ENCODE measurements at places on chromosomes 4 and X.
A peak's percentile ranks its signal among the peaks of the same experiment; 100 is the strongest.

DNA sequence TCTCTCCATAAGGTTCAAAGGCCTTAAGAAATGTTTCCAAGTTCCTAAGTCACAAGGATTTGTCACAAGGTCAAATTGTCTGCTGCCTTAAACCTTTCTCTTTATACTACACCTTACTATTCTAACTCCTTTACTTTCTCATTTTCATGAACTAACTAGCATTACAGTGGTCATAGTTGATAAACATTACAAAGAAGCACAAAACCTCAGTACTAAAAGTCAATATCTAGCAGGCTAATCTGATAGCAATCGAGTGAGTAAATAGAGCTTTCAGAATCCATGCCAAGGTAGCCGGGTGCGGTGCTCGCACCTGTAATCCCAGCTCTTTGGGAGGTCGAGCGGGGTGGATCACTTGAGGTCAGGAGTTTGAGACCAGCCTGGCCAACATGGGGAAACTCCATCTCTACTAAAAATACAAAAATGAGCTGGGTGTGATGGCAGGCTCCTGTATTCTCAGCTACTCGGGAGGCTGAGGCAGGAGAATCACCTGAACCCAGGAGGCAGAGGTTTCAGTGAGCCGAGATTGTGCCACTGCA lies 510.0 kb downstream of the GBA3 start:
- DNase-seq: no peak

DNA sequence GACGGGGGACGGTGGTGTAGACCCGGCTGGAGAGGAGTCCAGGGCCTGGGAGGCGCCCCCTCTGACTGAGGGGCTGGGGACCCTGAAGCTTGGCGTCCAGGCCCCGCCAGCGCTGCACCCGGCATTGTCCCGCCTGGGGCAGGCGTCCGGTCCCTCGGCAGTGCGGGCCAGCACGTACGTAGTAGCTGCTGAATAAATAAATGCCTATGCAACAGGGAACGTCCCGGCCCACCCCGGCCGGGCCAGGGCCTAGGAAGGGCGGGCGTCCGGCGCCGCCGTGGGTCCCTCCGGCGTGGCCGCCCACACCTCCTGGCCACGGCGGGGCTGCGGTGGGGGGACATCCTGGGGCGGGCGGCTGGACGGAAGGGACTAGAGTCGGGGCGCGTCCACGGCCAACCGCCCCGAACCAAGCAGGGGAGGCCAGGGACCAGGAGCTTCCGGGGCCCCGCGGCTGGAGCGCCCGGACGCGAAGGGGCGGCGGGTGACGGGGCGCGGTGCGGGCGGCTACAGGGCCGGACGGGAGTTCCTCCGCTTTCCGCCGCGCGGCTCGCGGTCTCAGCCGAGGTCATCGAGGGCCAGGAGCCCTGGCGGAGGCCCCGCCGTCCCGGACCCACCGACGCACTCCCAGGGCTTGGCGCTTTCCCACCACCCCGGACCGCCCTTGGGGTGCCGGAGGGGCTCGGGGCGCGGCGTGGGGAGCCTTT lies 886 bp upstream of the WWC2 start:
- peak; percentile 55 for DNase-seq

DNA sequence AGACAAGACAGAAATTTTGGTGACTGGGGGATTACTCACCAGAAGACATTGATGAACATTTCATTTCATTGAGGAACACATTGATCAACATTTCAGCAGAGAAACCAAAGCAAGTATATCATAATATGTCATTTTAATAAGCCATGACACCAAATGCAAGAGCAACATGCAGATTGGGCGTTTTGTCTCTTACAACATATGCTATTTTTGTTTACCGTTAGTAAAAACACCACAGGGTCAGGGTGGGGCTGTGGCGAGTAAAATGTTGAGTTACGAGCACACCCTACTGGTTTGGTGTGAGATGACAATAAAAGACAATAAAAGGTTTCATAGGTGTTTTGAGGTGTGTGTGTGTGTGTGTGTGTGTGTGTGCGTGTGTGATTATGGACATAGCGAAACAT lies 294.5 kb downstream of the PDGFC start:
- DNase-seq: no peak

- DNase-seq: no peak
Observed at GRCh38 chr4:29047341-29048041, 1672.7 kb upstream of the PCDH7 start.

- DNase-seq: no peak
Observed at GRCh38 chr4:158770671-158771070, 1.8 kb downstream of the FNIP2 start.

- DNase-seq: no peak
Observed at GRCh38 chr4:187826725-187827124, 168.8 kb upstream of the ZFP42 start.

DNA sequence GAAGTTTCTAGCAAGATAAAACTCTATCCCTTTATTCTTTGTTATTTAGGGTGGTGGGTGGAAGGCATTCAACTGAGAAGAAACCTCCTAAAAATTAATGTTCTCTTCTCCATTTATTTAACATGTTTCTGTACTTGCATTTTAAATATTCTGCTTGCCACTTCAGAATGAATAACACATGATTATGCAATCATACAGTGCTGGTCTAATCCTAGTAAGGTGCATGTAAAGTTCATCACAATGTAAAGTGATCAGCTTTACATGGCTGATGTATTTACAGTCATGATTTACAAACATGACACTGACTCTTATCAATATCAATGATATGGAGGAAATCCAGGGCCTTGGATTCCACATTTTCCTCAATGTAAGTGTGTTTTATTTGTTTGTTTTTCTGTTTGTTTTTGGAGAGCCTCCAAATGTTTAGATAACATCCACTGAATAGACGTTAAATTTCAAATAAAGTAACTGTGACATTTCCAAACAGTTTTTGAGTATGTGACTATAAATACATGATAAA lies 342.1 kb upstream of the CTSO start:
- no peak for DNase-seq

GRCh38 chr4:73653695-73654106 lies 33.5 kb upstream of the RASSF6 start:
- peak; percentile 67 for DNase-seq

All from K562 (cell line).